T-helper 2 cell treated with Interferon-gamma antibody and Interleukin-4, amounts not matched to agents 5 μg/mL and 100 μg/mL, for 36 hours (primary cell): ENCODE measurements at places on chromosomes 13 and 19.

DNA sequence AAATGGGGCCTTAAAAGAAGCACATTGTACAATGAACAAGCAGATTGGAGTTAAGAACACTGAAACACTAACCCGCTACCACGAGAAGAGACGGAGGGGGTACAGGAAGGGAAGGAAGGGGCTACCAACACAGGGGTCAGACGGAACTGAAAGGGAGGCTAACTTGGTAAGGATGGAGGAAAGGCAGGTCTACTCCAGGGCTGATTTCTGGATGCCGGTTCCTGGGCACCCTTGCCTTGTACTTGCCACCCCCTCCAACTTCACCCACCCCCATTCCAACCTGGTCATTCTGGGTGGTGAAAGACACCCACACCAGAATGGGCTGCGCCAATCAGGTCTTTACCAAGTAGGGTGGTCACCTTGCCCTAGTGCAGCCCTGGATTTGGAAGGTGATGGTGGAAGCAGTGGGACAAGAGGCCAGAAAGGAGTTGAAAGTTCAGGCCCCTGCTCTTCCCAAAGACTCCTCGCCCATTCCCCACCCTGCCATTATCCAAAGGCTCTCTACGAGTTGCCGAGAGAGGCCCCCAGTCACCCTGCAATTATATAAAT, 10.3 kb downstream of the ZNF574 start:
- DNase-seq: no peak

GRCh38 chr13:84491952-84492351, 609.7 kb upstream of the SLITRK1 start:
- no peak for DNase-seq

- DNase-seq: no peak
These were observed 22.6 kb downstream of the THSD1 start for GRCh38 chr13:52383366-52383765.

GRCh38 chr13:98482476-98483444, 94.1 kb downstream of the STK24 start:
- DNase-seq: no peak

- no peak for DNase-seq
These were observed 334.0 kb downstream of the TBC1D4 start for GRCh38 chr13:75147946-75148345.

DNA sequence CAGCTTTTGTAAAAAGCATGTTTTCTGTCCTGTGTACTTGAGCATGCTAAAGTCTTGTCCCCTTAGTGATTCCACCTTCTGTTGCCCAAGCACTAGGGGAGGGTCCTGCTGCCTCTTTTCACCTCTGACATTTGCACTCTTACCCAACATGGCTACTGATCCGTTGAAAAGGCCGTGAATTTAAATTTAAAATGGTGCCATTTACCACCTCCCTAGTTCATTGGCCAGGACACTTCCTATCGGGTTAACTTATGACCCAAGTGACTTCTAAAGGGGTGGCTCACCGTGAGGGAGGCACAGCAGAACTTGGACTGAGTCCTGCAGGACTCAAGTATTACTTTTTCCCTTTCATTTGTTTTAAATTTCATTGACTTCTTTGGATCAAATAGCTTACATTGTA, 33.3 kb upstream of the CEACAM21 start:
- DNase-seq: no peak

DNA sequence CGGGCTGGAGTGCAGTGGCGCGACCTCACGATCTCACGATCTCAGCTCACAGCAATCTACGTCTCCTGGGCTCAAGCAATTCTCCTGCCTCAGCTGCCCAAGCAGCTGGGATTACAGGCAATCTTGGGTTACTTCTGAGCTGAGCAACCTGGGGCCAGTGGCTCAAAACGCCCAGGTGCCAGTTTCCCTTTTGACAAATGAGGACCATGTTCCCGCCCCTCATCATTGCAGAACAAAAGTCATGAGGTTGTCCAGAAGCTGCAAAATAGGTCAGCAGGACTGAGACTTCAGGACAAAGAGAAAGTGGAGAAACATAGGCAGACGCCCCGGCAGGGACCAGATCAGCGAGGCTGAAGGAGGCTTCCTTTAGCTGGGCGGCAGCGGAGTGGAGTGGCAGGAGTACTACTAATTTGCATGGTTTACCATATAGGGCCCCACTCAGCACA, 3.3 kb upstream of the ADGRE5 start:
- no peak for DNase-seq

- DNase-seq: no peak
These were observed 869.4 kb downstream of the PCDH17 start for GRCh38 chr13:58500938-58501337.

DNA sequence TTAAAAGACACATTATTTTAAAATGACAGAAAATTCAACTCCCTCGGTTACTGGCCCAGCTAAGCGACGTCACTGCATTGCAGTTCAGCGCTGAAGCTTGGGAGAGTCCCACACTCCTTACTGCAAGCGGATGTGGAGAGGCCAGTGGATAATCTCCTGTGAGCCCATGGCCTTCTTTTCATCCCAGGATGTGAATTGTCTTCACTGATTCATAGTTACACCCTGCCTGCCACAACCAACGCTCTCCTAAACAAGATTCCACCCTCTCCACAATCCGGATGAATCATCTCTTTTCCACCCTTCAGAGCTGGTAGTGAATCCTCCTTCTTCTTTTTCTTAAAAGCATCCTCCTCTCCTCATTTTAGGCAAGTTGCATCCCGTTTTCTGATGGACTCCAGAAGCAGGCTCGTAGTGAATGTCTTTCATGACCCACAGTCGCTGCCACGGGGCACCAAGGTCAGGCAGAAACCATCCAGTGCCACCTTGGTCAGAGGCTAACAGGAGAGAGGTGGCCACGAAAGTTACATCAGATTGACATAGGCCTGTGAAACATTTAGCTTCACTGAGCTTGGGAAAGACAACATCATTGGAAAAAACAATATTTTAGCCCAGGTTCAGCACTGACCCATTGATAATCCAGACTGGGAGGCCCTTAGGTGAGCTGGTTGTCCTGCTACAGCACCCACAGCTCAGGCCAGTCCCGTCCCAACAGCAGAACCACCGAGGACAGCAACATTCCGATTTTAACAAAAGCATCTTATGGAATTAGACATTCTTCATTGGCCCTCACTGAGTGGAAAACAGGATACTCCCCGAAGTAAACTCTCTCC, 2.0 kb downstream of the GJB2 start:
- no peak for DNase-seq

GRCh38 chr13:69050696-69051095, 1056.9 kb upstream of the ATXN8OS start:
- DNase-seq: no peak

DNA sequence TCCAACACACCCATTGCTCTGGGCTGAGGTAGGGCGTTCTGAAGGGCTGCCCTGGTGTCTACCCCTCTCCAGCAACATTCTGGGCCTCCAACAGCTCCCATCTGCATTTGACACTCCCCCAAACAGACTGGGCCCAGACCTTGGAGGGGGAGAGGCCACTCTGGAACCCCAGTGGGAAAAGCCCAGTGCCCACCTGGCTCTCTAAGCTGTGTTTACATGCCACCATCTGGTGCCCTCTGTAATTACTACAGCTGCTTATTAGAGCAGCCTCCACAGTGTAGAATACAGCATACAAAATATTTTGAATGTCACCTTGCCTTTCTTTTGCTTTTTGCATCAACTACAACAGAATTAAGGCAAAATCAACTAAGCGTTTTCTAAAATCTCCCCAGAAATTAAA, 35.8 kb upstream of the TM9SF2 start:
- no peak for DNase-seq

DNA sequence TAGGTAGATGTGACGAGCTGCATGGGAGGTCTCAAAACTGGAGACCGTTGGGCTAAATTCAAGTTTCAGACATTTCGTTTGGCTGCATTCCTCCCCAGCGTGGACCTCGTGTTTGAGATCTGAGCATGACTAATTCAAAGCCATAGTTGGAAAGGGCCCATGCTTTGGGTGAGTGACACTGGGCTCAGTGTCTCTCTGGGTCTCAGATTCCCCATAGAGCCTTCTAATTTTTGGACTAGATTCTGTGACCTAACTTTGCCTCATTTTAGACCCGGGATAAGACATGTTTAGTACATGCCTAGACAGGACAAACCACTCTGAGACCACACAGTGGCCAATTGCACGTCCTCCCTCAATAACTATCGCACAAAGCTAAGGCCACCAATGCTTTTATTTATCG, 16.6 kb downstream of the CKM start:
- no peak for DNase-seq

GRCh38 chr13:112444416-112445399, 68.6 kb downstream of the SPACA7 start:
- DNase-seq: no peak

DNA sequence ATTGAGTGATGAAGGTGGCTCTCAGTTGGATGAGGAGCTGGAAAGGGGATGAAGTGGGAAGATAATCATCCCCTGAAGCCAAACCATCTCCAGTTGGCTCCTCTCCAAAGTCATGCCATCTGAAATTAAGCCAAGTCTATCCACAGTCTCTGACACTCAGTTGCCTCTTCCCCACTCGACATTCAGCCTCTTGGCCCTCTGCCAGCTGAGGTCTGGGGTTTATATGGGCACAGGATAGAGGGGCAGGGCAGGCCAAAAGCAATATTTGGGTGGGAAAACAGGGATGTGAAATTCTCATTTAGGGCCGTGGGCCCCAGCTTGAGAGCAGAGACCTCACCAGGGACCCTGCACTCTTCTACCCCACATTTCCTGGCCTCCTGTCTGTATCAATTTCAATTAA, 85.9 kb downstream of the SLITRK1 start:
- no peak for DNase-seq

- no peak for DNase-seq
These were observed 236.8 kb downstream of the LMO7 start for GRCh38 chr13:75872980-75873379.

DNA sequence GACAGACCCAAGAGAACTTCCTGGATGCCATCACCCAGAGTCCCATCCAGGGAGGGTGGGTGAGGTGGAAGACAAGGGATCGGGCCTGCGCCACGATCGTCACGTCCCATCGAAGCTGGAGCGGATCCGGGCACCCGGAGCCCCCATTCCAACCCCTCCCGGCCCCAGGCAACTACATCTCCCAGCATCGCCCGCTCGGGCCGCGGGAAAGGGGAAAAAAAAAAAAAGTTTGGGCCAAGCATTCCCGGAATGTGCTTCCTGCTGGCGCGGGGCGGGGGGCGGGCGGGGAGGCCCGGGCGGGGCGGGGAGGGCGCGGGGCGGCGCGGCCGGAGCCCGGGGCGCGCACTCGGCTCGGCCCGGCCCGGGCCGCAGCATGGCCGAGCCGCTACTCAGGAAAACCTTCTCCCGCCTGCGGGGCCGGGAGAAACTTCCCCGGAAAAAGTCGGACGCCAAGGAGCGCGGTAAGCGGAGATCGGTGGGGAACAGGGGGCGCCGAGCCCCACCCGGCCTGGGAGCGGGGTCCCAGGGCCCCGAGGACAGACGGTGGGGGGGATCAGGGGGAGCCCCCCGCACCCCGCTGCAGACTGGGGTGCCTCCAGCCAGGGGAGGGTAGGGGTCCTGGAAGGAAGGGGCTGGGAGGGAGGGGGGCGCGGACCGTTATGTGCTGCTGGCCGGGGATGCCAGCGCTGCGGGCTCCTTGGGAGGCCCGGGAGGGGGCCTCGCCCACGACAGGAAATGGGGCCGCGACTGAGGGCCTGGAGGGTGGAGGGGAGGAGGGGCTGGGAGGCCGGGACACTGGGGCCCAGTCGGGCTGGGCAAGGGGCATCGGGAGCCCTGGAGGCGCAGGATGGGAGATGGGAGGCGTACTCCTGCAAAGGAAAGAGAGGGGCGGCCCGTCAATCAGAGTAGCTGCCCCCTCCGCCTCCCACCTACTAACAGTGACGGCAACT, at the start of gene SYDE1:
Gene SYDE1, plus strand, starts transcription at position 341 of the 950 bp plus-strand sequence. Its CDS starts 33 bp downstream, at position 374.
- peak; percentile 28 for DNase-seq

- no peak for DNase-seq
These were observed 14.3 kb upstream of the HSPH1 start for GRCh38 chr13:31175847-31176532.

- DNase-seq: no peak
These were observed 1255.1 kb downstream of the SLITRK1 start for GRCh38 chr13:82627183-82627582.

- DNase-seq: no peak
These were observed 142.2 kb downstream of the IRS2 start for GRCh38 chr13:109644069-109644750.

GRCh38 chr13:112952759-112953551, 16.1 kb upstream of the MCF2L start:
- no peak for DNase-seq

DNA sequence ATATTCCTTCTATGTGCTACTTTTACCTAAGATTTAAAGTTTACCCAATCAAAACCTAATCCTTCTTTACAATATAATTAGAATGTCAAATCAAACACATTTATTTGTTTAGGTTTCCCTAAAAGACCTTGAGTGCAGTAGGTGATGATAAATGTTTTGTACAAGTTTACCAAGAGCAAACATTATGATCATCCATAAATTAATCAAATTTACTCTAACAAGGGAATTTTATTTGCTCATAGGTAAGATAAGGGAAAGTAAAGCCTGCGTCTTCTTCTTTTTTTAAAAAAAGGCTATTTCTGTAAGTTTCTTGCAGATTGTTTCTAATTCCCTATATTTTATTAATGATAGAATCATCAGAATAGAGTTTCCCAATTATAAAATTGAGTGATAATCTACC, 48.0 kb upstream of the PCDH17 start:
- no peak for DNase-seq

- no peak for DNase-seq
These were observed 27.3 kb upstream of the TPP2 start for GRCh38 chr13:102569488-102569887.

GRCh38 chr13:38348861-38349389, 726 bp upstream of the UFM1 start:
- peak; percentile 59 for DNase-seq

DNA sequence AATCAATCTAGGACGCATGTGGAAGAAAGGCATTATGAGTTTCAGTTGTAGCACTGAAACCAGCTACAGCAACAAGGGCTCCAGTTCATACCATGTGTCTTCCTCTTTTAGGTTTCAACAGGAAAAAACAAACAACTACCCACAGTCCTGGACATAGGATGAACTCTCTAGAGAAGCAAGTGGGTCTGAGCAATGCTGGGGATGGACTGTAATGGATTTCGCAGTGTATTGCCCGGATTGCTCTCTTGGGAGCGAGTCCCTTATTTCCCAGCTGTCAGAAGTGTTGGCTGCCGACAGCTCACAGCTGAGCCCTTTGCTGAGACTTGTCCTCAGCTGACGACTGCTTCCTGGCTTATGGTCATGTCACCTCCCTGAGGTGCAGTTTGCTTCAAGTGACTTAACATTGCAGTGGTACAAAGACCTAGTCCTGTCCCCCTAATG, 12.1 kb upstream of the MYCBP2 start:
- DNase-seq: no peak

DNA sequence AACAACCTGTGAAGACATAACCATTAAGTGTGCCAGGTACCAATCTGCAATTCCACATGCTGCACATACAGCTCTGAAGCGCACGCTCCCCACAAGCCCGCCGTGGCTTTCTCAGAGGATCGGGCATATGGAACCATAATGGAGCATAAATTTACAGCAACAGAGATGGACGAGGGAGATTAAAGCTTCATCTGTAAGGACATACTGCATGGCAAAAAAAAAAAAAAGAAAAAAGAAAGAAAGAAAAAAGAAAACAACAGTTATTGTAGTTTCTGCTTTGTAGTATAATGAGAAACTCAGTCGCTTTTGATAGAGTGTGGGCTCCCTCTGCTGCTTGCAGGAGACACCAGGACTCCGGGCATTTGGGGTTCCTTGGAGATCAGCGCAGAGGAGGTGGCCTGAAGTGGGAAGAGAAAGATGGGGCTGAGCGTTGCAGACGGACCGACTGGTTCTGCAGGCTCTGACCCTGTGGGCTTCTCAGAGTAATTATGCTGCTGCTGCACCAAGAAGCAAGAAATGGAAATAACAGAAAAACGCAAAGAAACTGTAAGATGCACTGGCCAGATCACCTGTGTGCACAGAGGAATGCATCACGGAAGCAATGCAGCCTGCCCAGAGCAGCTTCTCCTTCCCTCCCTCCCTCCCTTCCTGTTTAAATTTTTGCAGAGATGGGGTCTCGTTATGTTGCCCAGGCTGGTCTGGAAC, 10.8 kb upstream of the PDCD5 start:
- peak; percentile 29 for DNase-seq
